ENCODE measurements at places on chromosomes 1 and 21. TPM values are rescaled to one million over a fixed set of nuclear protein-coding genes. Genes with fewer than 3 reads are reported as not detected.

The FYB2 gene
- total RNA-seq: 0.57 TPM

The SAMD11 gene
- total RNA-seq: 0.85 TPM

The CLIC6 gene
- total RNA-seq: 2.5 TPM

The ALDH4A1 gene
- total RNA-seq: 33.0 TPM

The SLC16A4 gene
- 2.0 TPM for total RNA-seq
